ENCODE measurements at places on chromosomes 5 and 9. TPM values are rescaled to one million over a fixed set of nuclear protein-coding genes. Genes with fewer than 3 reads are reported as not detected.

The GRXCR2 gene
- not detected for total RNA-seq

The C5orf63 gene
- total RNA-seq = 3.7 TPM

The INSL4 gene
- 17.1 TPM for total RNA-seq

The GCNT4 gene
- 0.29 TPM for total RNA-seq

The PCDHA3 gene
- total RNA-seq = 1.0 TPM

The PCDHA4 gene
- total RNA-seq = 1.8 TPM

The PLEKHG4B gene
- total RNA-seq = 1.8 TPM

The ARL14EPL gene
- 0.11 TPM for total RNA-seq

The EXD3 gene
- total RNA-seq = 6.5 TPM

The PNPLA7 gene
- 0.44 TPM for total RNA-seq

The TSSK1B gene
- not detected for total RNA-seq

The IL33 gene
- 0.61 TPM for total RNA-seq

The CLIC3 gene
- total RNA-seq = 5.6 TPM

The PHPT1 gene
- total RNA-seq = 291 TPM

The SPATA31E1 gene
- 0.01 TPM for total RNA-seq

The CSF1R gene
- total RNA-seq = 0.31 TPM

The PCDHA13 gene
- 0.03 TPM for total RNA-seq

The KCNV2 gene
- total RNA-seq = not detected

The GFI1B gene
- 0.09 TPM for total RNA-seq

The EPB41L4A gene
- total RNA-seq = 2.5 TPM

The TIMD4 gene
- total RNA-seq = 0.85 TPM

The CCDC187 gene
- total RNA-seq = not detected

The KCNIP1 gene
- total RNA-seq = not detected

The ABLIM3 gene
- 23.7 TPM for total RNA-seq

The BRINP1 gene
- total RNA-seq = 0.15 TPM

All from A549 treated with AZD2906 at 1 μM for 4 hours (cell line).